ENCODE measurements at places on chromosomes 2 and 18.

GRCh38 chr2:239856620-239857285 lies 168.4 kb downstream of the NDUFA10 start:
- DNase-seq: no peak

DNA sequence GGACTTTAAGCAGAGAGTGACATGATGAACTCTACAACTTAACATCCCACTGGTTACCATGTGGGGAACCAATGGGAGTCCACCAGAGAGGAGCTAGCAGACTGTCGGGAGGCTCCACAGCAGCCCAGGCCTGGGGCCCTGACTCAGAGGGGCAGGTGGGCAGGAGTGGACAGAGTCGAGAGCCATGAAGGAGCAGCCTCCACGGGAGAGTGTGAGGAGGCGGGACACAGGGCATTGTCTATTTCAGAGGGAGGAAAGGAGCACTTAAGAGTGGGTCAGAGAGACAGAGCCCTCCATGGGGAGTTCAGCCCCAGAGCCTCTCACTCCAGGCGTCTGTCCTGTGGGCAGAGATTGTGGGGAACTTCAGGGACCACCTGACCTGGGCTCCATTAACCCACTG lies 118.7 kb downstream of the CYP26B1 start:
- DNase-seq: no peak

DNA sequence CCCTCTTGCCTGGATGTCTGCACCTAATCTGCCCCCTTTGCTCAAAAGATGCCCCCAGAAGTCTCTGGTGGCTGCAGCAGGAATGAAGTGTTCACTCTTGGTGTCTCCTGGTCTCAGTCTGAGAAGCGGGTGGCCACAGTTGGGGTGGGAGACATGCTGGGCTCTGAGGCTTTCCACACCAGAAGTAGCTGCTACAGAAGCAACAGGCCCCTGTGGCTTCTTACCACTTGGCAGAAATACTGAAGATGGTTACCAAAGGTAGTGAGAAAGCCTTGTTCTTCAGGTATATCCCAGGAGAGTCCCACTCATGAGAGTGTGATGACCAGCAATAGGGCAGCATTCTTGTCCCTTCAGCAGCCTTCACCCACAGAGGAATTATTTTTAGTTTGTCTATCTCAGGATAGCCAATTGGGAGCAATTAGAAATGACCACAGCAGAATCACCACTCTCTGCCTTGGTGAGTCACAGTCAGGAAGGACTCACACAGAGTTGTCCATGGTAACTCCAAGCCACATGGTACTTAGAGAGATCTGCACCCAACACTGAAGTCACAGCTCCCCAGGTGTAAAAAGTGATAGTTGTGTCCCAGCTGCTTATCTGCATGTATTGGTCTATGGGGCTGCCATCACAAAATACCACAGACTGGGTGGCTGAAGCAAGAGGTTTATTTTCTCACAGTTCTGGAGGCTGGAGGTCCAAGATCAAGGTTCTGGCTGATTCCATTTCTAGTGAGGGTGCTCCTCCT lies 169.8 kb upstream of the ID2 start:
- DNase-seq: no peak

DNA sequence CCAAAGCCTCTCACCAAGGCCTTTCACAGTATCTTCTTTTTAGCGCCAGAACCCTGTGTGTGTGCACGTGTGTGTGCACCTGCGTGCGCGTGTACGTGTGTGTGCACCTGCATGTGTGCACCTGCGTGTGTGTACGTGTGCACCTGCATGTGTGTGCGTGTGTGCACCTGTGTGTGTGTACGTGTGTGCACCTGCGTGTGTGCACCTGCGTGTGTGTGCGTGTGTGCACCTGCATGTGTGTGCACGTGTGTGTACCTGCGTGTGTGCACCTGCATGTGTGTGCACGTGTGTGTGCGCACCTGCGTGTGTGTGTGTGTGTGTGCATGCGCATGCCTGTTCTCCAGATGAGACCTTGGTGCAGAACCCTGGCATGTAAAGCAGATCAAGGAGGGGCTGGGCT lies 131.4 kb upstream of the HDAC4 start:
- DNase-seq: no peak

GRCh38 chr2:179613701-179614100 lies 247.7 kb downstream of the ZNF385B start:
- no peak for DNase-seq

DNA sequence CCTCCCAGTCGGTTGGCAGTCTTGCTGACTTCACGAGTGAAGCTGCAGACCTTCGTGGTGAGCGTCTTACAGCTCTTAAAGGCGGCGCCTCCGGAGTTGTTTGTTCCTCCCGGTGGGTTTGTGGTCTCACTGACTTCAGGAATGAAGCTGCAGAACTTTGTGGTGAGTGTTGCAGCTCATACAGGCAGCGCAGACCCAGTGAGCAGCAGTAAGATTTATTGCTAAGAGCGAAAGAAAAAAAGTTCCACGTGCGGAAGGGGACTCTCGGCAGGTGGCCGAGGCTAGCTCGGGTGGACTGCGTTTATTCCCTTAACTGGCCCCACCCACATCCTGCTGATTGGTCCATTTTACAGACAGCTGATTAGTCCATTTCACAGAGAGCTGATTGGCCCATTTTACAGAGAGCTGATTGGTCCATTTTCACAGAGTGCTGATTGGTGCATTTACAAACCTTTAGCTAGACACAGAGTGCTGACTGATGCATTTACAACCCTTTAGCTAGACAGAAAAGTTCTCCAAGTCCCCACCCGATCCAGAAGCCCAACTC lies 240.3 kb downstream of the LRATD1 start:
- no peak for DNase-seq

- no peak for DNase-seq
These were observed 99.7 kb upstream of the UGP2 start for GRCh38 chr2:63741884-63742579.

DNA sequence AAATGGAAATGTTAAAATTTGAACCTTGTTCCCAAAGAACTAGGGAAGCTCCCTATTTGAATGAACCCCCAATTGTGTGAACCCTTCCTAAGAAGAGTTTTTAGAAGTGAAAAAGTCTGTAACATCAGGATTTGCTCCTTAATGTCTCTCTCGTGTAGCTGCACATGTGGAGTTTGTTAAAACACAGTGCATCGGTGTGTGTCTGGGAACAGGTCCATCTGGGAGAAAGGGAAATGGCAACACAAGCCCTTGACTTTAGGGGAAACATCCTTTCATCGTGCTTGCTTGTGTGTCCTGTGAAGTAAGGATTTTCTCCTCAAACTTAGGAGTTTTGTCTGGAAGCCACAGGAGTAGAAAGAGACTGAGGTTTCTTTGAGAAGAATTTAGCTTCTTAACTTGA lies 203.9 kb downstream of the PRKCE start:
- DNase-seq: no peak

- no peak for DNase-seq
These were observed 191.8 kb downstream of the KCNH7 start for GRCh38 chr2:162646794-162647193.

DNA sequence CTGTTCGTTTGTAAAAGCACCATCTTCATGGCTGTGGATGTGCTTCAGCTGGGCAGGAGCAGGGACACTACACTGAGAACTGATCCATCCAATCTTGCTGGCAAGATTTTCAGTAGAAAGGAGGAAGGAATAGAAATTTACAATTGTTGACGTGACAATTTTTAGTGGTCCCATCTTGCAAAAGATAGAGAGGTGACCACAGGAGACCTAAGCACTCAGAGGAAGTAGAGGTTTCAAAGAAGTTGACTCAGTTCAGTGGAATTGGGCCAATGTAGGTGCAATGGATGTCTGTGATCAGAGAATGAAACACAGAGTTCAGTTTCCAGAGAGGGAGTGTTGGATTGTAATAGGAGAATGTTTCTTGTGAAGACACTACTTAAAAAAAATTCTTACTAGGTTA lies 1.4 kb downstream of the UGT1A5 start:
- DNase-seq: no peak

DNA sequence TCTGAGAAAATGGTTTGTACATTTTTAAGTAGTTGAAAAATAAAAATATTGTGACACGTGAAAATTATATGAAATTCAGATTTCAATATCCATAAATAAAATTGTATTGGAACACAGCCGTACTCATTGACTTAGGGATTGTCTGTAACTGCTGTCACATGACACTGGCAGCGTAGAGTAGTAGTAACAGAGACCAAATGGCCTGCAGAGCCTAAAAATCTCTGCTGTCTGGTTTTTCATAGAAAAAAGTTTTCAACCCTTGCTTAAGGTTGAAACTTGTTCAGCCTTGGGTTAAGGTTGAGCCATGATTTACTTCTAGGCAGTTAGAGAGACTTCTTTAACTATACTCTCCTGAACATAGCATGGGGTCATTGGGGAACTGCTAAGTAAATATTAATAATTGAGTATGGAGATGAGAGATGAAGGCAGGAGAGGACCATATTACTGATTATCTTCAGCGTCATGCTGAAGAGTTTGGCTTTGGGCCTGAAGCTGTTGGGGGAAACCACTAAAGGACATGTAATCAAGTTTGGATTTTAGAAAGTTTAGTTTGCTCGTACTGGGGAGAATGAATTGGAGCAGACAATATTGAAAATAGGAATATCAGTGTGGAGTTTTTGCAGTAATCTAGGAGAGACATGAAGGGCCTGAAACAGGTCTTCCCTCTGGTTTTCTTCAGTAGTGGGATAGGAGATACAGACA lies 16.2 kb downstream of the EML4 start:
- DNase-seq: no peak

- no peak for DNase-seq
These were observed 100.2 kb upstream of the ID2 start for GRCh38 chr2:8581601-8582041.

DNA sequence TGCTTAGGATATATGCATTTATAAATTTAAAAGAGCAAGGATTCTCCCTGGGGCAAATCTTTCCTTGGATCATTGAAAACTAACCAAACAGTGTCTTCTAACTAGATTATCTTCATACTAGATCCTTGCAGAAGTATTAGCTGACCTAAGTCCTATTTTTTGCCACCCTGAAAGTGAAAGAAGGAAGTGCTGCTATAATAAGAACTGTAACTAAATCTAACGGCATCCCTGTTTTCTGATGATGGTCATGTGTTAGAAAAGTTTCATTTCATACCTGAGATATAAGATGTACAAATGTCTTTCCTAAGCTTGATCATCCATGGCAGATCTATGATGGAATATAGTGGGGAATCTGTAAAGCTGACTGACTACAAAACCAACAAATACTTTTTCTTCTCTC lies 102.7 kb downstream of the MAP2 start:
- DNase-seq: no peak

DNA sequence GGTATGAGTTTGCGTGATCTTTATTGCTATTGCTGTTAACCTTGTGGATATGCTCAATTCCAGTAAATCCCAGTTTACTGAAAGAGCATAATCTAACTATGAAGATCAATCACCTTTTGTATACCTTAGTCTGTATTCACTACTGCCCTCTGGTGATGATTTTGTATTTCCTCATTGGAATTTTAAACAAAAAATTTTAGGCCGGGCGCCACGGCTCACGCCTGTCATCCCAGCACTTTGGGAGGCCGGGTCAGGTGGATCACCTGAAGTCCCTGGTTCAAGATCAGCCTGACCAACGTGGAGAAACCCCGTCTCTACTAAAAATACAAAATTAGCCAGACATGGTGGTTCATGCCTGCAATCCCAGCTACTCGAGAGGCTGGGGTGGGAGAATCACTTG lies 5.1 kb downstream of the COMMD1 start:
- no peak for DNase-seq

- no peak for DNase-seq
These were observed 84.5 kb upstream of the TANK start for GRCh38 chr2:161075701-161076100.

- DNase-seq: no peak
These were observed 1.4 kb downstream of the CYRIA start for GRCh38 chr2:16664052-16664731.

DNA sequence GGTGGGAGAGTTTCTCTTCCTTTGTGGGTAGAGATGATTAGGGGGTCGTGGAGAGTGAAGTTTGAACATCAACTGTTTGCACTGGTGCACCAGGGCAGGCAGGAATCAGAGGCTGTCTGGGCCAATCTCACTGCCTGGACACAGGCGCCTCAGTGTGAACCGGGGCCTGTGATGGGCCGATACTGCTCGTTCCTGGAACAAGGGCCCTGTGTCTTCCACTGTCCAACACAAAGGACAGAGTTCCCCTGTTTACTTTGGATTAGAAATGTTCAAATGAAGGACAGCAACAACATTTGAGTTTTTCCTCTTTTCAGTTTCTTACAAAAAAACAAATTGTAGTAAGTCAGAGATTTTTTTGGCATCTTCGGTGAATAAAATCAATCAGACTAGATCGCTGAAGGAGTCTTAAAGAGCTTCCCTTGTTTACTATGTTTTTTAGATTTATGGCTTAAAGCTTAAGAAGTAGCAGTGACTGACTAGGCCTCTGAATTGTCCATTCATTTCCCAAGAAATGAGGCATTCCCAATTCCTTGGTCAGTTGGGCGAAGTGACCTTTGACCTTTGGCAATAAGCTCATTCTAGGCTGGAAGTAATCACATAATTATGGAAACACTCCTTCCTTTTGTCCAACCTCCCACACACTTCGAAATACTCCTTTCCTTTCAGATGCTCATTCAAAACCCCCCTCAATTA lies 11.6 kb upstream of the TGFA start:
- DNase-seq: no peak

- no peak for DNase-seq
These were observed at the start of gene SP140 for GRCh38 chr2:230225486-230225885. SP140 (plus strand) TSS chr2:230225736; CDS start chr2:230225845, 109 bp downstream.

- DNase-seq: no peak
These were observed 11.0 kb upstream of the LGALSL start for GRCh38 chr2:64442801-64443429.

GRCh38 chr2:205758051-205758450 lies 75.8 kb downstream of the NRP2 start:
- DNase-seq: no peak

GRCh38 chr18:61335684-61336555 lies 2.7 kb downstream of the CDH20 start:
- no peak for DNase-seq

GRCh38 chr2:45982096-45982495 lies 315.1 kb upstream of the EPAS1 start:
- no peak for DNase-seq

DNA sequence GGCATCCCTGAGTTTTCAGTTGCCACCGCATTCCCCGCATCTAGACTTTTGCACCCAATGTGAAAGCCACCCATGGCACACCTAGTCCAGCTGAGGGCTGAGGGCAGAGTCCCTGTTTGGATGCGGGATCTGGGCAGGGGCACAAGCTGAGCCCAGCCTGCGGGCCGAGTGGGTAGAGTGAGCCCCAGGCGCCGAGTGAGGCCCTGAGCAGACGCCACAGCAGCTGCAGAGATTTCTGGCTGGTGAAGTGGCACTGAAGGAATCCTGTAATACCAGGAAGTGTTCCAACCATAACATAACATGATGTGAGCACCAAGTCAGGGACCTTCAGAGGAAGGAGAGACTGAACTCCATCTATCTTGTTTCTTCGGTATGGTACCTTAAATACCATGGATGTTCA lies 27.7 kb upstream of the FRZB start:
- no peak for DNase-seq

- no peak for DNase-seq
These were observed 62.9 kb downstream of the EML4 start for GRCh38 chr2:42232024-42232423.
